ENCODE measurements at places on chromosomes 6 and 20.

DNA sequence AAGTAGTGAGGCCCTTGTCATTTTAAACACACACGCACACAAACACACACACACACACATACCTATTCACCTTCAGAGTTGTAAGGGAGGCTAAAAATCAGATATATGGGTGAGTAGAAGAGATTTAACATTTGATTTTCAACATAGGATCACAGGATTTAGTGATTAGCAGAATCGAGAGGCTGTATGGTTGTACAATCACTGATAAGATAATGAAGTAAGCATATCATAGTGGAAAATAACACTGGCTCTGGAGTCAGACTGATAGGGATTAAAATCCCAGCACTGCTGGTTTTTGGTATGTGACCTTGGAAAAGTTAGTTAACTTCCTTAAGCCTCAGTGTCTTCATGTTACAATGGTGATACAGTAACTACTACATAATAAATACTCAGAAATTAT, 40.8 kb downstream of the RNF217 start:
- no peak for DNase-seq

DNA sequence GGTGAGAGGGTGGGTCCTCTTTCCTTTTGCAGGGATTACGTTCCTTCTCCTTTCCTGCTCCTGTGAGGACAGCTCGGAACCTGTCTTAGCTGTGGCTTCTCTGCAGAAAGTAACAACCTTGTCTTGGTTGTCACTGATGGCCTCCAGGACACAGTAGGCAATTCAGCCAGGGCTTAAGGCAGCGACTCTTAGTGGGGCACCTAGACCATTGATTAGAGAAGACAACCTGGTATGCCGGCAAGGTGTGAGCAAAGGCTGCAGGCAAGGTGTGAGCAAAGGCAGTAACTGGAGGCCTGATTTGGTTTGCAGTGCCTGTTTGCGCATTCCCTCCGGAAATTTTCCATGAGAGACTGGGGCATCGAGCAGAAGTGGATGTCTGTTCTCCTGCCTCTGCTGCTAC, 37.6 kb downstream of the DYNLT1 start:
- DNase-seq = no peak

DNA sequence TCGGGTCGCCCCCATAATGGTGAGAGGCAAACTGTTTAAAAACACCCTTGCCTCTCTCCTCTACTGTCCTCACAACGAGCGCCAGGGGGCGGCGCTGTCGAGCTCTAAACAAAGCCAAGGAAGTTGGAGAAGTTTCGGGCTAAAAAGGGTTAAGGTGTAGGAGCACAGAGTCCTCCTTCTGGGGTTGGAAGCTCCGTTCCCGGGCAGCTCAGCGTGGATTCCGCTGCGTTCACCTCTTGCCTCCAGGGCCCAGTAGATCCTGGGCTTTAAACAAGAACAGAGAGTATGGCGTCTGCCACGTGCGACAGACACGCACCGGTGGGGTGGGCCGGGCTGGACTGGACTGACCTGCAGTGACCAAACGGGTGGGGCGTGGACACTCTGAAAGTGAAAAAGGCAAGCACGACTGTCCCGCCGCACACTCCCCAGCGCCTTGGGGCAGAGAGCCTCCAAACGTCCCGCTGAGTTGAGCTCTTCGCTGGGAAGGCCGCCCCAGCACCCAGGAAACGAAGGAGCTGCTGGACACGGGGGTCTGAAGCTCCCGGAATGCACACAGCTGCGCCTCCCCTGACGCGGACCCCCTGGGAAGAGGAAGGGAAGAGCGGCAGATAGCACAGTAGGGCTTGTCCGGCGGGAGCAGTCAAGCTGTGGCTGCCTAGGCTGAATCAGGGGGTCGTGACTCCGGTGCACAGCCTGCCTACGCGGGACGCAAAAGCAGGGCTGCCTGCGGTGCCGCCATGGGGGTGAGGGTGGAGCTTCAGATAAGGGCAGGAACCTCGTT, 1.6 kb upstream of the THBD start:
- peak; percentile 76 for DNase-seq

GRCh38 chr6:100105138-100105537, 111.1 kb upstream of the MCHR2 start:
- no peak for DNase-seq

- no peak for DNase-seq
Observed at GRCh38 chr6:51487937-51488336, 599.5 kb downstream of the PKHD1 start.

- peak; percentile 45 for DNase-seq
Observed at GRCh38 chr6:53066077-53066417, 843 bp downstream of the FBXO9 start.

DNA sequence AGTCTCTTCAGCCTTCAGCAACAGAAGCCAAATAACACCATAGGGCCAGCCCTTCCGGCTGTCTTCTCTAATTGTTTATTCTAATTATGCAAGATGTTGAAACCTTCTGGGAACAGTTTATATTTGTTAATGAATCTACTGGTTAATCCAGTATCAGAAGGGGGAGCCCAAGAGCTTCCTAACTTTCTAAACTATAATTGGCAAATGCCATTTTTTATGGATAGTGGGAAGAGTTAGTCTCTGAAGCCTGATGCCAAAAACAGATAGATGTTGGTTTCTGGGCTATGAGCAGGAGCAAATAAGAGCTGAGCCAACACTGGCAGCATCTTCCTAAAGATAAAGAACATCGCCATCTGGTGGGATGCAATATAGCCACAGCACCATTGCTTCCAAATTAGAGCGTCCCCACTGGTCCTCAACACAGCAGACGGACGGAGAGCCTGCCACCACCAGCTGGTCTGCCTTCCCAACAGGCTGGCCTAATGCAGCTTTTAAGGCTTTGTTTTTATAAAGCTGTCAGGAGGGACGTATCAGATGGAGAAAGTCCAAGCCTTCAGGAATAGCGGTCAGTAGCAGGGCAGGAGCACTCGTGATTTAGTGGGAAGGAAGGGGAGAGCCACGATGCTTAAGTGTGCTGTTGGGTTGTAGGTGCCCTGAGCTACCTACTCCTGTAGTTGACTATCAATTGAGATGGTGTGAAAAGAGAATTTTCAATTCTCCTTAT, 118.8 kb downstream of the RALGAPA2 start:
- peak; percentile 39 for DNase-seq

DNA sequence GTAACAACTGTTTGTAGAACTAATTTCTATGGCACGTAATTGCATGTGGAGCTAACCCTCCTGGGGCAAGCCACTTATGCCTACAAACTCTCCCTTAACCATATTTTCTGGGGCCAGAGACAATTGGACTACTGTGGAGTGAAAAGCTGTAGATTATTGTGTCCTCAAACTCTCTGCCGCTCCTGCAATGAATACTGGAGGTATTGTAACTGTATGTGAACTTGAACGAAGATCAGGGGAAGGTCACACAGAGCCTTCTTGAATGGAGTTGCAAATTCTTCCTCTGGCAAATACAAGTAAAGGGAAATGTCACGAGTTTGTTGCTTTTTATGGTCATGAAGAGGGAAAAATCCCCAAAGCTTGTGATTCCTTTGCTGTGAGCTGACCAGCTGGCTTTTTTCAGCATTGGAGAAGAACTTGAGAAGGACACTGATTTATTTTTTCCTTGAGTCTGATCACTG, 18.2 kb downstream of the AKAP12 start:
- DNase-seq = no peak

- DNase-seq = no peak
Observed at GRCh38 chr6:109920911-109921310, 57.2 kb upstream of the GPR6 start.

DNA sequence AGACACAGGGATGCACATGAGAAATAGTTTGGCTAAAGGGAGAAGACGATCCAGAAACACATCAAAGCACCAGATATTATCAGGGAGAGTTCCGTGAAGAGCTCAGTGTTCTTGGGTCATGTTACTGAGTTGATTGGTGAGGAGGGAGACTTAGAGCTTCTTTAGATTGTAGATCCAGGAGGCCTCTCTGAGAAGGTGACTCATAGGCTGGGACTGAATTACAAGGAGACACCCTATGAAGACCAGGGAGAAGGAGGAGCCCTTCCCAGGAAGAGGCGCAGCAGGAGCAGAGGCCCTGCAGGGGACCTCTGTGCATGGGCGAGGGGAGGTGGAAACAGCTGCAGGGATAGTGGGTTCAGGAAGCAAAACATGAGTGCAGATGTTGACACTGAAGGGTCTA, 196.5 kb downstream of the SLC24A3 start:
- no peak for DNase-seq

GRCh38 chr20:40966103-40966502, 62.5 kb upstream of the TOP1 start:
- no peak for DNase-seq

GRCh38 chr20:54305421-54305820, 97.5 kb downstream of the PFDN4 start:
- DNase-seq = no peak

GRCh38 chr6:43061861-43062260, 2.4 kb downstream of the KLC4 start:
- DNase-seq = no peak

DNA sequence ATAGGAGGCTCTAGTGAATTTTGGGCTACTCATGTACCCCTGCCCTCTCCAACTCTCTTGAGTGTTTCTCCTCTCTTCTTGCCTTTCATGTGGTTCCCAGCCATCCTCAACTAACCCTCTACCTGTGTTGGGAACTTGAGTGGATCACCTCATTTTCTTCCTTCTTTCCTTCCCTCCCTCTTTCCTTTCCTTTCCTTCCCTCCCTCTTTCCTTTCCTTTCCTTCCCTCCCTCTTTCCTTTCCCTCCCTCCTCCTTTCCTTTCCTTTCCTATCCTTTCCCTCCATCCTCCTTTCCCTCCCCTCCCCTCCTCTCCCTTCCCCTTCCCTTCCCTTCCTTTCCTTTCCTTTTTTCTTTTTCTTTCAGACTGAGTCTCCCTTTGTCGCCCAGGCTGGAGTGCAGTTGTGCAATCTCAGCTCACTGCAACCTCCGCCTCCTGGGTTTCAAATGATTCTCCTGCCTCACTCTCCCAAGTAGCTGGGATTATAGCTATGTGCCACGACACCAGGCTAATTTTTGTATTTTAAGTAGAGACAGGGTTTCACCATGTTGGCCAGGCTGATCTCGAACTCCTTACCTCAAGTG, 63.8 kb downstream of the BTBD3 start:
- no peak for DNase-seq

DNA sequence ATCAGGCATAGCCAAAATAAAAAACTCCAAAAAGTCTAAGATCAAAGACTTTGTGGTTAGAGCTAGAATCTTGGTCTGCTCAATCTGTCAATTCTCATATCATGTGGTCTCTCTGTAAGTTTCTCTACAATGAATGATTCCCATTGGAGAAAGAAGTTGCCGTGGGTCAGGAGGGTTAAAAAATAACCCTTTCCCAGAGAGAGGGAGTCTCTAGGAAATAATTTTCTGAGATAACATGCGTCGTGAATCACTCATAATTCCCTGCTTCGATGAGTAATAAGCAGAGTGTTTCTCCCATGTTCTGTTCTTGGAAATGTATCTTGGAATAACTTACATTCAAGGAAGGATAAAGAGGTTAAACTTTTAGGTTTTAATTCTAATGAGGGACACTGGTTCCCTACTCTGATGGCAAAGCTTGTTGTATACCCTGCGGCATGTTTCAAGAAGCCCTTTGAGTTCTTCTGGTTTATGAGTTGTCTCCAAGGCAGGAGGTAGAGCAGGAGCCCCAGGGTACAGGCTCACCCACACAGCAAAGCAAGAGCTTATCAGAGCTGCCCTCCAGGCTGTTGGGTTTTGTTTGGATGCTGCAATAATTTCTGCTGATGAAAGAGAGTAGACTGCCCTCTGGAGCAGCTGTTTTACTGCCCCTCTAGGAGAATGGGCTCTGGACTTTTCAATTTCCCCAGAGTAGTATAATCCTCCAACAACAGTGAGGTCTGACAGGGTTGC, 599.1 kb downstream of the QKI start:
- DNase-seq = no peak

GRCh38 chr6:15994814-15995459, 133.9 kb upstream of the MYLIP start:
- DNase-seq = no peak

- no peak for DNase-seq
Observed at GRCh38 chr6:14822012-14822553, 423.8 kb upstream of the JARID2 start.

- no peak for DNase-seq
Observed at GRCh38 chr20:57753332-57754164, 43.7 kb upstream of the PMEPA1 start.

DNA sequence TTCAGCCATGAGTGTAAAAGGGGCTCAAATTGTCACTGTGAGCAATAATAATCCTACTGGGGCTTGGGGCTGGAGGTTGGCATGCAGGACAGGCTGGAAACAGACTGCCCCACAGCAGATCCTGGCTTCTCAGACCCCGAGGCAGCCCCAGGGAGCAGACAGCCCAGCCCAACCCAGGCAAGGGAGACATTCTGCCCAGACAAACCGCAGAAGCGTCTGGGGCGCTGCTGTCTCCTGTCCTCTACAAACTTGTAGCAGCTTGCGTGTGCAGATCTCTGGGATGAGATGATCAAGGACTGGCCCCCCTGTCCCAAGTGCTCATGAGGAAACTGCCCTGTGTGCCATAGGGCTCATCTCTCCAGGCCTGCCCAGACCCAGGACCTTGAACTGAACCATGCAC, 84.6 kb downstream of the MAFB start:
- DNase-seq = no peak

DNA sequence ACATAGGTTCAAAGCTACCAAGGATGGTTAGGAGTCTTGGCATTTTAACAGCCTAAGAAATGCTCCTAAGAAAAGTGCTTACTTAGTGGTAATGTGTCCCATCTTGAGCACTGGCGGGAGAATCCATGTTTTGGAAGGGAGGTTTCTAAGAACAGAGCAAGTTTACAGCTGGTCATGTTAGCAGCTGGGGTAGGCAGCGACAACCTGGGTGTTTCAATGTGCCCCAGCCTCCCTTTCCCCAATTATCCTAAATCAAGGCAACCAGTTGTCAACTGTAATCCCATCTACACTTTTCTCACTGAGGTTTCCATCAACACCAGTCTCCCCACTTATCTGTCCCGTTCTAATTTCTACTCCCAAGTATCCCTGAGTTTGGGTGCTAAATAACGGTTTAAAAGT, 1.6 kb upstream of the JAG1 start:
- DNase-seq = no peak

DNA sequence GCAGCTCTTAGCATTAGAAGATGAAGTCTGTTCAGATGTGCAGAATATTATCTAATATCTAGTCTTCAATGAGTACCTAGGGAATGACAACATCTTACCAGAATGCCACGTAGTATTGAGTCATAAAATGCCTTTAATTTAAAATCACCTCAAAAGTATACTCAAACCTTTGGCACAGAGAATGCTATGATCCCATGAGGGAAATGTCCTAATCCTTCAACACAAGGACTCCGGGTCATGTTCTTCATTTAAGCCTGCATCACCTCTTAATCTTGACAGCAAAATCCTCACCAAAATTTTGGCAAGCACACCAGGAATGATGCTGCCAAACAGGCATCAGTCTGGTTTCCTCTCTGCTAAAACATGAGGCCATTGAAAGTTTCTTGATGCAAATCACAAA, 23.6 kb upstream of the MARCKS start:
- no peak for DNase-seq

- no peak for DNase-seq
Observed at GRCh38 chr6:11450037-11450436, 87.5 kb upstream of the TMEM170B start.

GRCh38 chr6:15531973-15532372, 130.9 kb downstream of the DTNBP1 start:
- no peak for DNase-seq

Measured in activated CD4-positive, alpha-beta T cell treated with anti-CD3 and anti-CD28 coated beads, Interleukin-2, Interleukin-6, amounts not matched to agents 100 ng/mL and 50 ng/mL, durations not matched to agents 16 hours and 8 hours (primary cell).